Stimulated activated CD4-positive, alpha-beta T cell treated with anti-CD3 and anti-CD28 coated beads, Interleukin-15, amount 100 ng/mL, for 48 hours (primary cell): ENCODE measurements at places on chromosomes 16 and 17.

DNA sequence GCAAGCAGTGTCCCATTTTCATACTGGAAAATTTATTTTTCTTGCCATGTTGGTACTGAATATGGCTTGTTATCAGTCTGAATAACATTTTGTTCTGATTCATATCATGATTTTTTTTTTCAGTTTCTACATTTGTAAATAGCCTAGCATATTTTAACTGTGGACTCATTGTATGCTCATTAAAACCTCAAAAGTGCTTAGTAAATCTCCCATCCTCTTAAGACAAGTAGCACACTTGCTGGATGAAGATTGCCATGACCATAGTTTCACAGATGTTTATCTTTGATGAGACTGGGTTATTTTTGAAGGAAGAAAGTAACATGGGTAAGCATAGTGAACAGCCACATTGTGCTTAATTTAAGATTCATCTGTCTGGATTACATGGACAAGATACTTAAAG, 878 bp downstream of the KRT10 start:
- no peak for DNase-seq

- DNase-seq, result no peak
Measured at GRCh38 chr16:405548-406506, 4.1 kb downstream of the DECR2 start.

- no peak for DNase-seq
Measured at GRCh38 chr17:22435231-22435974, 743.1 kb downstream of the KCNJ18 start.

DNA sequence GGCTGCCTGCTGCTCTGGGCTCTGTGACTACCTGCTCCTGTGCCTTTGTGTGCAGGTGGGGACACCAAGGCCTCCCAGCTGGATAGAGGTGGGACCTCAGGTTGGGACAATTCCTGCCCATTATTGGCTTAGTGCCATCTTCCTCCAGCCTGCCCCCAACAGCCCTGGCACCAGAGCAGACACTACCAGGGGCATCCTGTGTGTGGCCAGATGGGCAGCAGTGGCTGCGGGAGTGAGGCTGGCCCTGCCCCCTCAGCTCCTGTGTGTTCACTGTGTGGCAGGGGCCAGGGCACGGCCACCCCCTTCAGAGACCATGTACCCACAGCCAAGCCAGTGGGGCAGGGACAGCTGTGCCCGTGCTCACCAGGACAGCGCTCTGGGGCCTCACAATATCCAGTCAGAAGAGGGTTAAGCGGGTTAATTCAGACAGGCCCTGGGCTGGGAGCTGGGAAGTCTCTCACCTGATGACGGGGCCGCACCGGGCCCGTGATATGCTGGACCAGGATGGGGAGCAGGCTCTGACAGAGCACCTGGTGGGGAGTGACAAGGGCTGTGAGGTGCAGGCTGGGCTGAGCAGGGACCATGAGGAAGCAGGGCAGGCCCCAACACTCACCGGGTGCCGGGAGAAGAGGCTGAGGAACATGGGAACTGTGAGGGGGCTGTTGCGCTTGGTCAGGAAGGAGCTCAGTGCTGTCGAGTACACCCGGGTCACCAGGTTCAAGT, 13.0 kb downstream of the MYBBP1A start:
- no peak for DNase-seq

DNA sequence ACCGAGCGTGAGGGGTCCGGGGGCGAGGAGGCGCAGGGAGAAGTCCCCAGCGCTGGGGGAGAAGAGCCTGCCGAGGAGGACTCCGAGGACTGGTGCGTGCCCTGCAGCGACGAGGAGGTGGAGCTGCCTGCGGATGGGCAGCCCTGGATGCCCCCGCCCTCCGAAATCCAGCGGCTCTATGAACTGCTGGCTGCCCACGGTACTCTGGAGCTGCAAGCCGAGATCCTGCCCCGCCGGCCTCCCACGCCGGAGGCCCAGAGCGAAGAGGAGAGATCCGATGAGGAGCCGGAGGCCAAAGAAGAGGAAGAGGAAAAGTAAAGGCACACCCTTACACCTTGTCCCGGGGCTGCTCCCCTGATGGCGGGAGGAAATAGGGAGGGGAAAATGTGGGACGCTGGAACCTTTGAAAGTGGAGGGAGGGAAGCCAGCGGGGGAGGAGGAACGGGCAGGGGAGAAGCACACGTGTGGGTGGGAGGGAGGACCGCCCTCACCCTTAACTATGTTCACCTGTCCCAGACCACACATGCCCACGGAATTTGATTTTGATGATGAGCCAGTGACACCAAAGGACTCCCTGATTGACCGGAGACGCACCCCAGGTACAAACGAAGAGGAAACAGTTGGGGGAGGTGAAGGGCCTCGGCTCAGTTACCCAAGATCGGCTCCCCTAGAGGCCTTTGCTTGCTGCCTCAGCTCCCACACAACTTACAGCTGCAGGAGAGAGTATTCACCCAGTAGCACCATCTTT, 916 bp downstream of the PAGR1 start:
- no peak for DNase-seq
